NCI-H510A (cell line): ENCODE measurements at places on chromosomes 6 and 20.

DNA sequence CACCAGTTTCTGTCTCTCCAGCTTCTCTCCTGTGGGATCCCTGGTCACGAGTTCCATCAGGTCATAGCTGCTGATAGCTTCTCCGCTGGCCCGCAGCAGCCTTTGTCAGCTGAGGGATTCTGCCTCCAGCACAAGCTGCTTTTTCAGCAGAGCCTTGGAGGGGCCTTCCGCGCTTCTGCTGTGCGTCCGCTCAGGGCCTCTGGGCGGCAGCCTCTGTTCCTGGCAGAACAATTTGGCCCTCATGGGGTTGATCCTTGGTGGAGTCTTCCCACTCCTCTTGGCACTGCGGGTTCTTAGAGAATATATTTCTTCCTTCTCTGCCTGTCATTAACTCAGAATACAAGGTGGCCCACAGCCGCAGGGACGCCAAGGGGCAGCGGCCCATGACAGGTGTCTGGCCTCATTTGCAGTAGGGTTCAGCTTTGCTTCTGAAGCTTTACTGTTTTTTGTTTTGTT is 158.8 kb downstream of the DTNBP1 start:
- no peak for DNase-seq

GRCh38 chr6:15623276-15624116 is 39.3 kb downstream of the DTNBP1 start:
- DNase-seq = no peak

- no peak for DNase-seq
Observed at GRCh38 chr6:41274256-41274655, 12.2 kb downstream of the TREM1 start.

GRCh38 chr6:164227952-164228522 is 813.5 kb downstream of the QKI start:
- DNase-seq = no peak
